ENCODE measurements at places on chromosomes 3 and 15. TPM values are rescaled to one million over a fixed set of nuclear protein-coding genes. Genes with fewer than 3 reads are reported as not detected.

The IQCH gene
- 0.40 TPM for total RNA-seq

The HHLA2 gene
- total RNA-seq: not detected

- DNase-seq: no peak
These were observed 118.6 kb upstream of the RNF7 start for GRCh38 chr3:141619450-141619849.

- no peak for DNase-seq
These were observed 112.9 kb upstream of the ARHGEF3 start for GRCh38 chr3:56914646-56915045.

Measured in lung microvascular endothelial cell (primary cell).